ENCODE measurements at places on chromosomes 1 and 21.

- DNase-seq: no peak
Measured at GRCh38 chr21:42663860-42664535, 10.6 kb downstream of the PDE9A start.

GRCh38 chr1:166395729-166396128 is 228.9 kb upstream of the FAM78B start:
- DNase-seq: no peak

DNA sequence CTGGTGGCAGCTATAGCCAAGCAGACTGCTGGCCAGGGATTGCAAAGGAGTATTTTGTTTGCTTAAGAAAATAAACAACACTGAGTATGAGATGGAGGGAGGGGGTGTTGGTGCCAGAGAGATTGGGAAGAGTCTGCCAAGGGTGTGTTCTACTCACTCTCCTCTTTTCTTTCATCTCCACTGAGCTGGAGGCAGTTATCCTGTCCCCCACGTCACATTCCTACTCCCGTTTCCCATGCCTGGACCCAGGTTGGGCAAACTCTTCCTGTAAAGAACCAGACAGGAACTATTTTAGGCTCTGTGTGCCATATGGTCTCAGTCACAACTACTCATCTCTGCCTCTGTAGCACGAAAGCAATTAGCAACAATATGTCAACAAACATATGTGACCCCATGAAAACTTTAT is 1.4 kb upstream of the IL24 start:
- no peak for DNase-seq

DNA sequence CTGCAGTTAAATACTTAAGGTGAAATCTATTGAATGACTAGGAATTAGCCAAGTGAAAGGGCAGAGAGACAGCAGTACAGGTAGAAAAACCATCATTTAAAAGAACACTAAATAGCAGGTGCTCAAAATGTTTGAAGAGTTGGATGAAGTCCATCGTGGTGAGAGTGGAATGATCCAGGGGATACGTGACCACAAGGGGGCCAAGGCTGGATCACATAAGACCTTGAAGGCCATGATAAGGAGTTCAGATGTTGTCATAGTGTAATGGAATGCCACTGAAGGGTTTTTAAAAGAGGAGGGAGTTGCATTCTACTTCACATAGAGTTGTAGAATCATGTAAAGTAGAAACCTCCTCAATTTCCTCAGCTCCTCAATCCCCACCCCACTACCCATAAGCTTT is 34.8 kb upstream of the HOOK1 start:
- no peak for DNase-seq

DNA sequence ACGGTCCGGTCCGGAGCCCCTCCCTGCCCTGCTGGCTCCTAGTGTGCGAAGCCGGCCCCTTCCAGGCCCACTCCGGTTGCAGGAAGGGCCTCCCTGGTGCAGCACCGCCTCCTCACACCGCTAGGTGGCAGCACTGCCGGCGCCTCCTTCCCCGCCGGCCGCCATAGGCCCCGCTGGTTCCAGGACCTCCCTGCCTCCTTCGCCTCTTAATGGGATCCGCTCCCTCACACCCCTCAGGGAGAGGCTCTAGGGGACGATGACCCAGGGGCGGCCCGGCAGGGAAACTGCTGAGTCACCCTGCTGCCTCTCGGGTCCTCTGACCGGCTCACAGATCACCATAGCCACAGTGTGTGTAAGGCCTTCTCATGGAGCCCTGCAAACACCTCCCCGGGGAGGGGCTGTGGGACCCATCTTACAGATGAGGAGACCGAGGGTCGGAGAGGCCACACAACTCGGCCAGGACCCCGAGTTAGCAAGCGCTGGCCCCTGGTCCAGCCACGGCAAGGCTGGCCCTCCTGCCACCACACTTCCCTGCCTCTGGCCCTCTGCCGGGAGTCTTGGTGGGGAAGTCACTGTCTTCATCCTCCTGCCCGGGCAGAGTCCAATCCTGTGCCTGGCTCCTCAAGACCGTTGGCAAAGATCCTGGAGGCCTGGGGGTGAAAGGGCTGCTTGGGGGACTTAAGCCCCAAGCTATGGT is 1.6 kb upstream of the AJAP1 start:
- DNase-seq: peak; percentile 44

DNA sequence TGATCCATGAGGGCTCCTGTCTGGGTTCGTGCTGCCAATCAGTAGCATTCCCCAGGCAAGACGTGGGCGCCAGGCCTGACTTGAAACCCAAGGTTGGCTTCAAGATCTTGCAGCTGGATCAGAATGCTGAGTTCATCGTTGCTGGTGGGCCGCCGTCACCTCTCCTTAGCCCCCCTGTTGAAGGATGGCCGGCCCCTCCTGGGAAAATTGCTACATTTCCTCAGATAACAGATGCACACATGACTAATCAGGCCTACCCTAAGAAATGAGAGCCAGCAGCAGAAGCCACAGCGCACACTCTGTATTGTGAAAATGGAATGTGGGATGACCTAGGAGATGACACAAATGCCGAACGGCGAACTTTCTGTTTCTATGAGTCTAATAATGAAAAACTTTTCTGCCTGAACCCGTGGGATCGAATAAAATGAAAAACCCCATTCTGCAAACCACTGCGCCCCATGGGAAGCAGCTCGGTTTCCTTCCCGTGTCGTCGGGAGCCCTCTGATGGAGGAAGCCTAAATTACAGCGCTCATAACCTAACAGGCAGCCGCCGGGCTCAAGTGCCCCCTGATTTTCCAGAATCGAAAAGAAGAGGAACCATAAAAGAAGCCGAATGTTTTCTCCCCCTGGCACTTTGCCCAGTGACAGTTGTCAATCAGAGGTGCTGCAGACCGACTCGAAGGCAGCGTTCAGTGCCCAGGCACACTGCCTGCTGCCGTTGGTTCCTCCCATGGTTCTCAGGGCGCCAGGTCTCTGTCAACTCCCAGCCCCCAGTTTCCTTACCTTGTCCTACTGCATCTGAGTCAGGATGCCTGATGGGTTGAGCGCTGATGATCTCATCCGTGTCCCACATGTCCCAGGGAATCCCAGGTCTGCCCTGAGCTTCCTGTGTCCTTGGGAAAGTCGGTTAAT is 38.2 kb upstream of the H6PD start:
- DNase-seq: peak; percentile 56

GRCh38 chr21:41737651-41738324 is 29.1 kb downstream of the RIPK4 start:
- DNase-seq: no peak

DNA sequence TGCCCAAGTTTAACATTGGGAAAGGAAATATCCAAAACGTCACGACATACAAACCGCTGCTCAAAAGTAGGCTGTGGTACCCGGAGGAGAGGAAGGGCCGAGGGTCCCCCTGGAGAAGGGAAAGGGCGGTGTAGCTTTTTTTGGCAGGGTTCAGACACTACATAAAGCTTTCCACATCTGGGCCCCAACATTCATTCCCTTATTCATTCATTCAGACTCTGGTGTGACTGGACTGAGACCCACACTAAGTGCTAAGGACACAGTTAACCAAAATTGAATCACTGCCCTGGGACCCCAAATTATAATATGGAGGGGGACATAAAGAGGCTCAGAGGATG is 10.3 kb upstream of the COL8A2 start:
- DNase-seq: no peak

All from CD4-positive, alpha-beta T cell treated with Interleukin-21 for 1 hour (primary cell).